Smooth muscle cell of the umbilical artery (primary cell): ENCODE measurements at places on chromosomes 3 and 15. TPM values are rescaled to one million over a fixed set of nuclear protein-coding genes. Genes with fewer than 3 reads are reported as not detected.

Gene KBTBD12
- total RNA-seq = not detected in 2 replicates

Gene AQP9
- total RNA-seq = not detected in 2 replicates

Gene FBXW12
- not detected in 2 replicates for total RNA-seq

Gene TAGLN3
- 1.8 and 10.6 TPM in 2 replicates for total RNA-seq

Gene ANKDD1A
- total RNA-seq = 2.7 and 4.8 TPM in 2 replicates

Gene FANCD2
- 3.0 and 12.1 TPM in 2 replicates for total RNA-seq

Gene ANKUB1
- not detected in 2 replicates for total RNA-seq

Gene THRB
- not detected in 2 replicates for total RNA-seq

Gene TGM5
- total RNA-seq = not detected in 2 replicates

Gene ARF4
- total RNA-seq = 347 and 367 TPM in 2 replicates

Gene ISG20
- total RNA-seq = 0.59 and 1.2 TPM in 2 replicates

Gene KCNAB1
- total RNA-seq = under 0.01 and 3.5 TPM in 2 replicates

Gene DPPA4
- not detected in 2 replicates for total RNA-seq

Gene RTP1
- not detected in 2 replicates for total RNA-seq

Gene KNL1
- total RNA-seq = 1.2 and 14.2 TPM in 2 replicates

Gene TMEM212
- not detected in 2 replicates for total RNA-seq

Gene CADPS
- 16.9 and 57.3 TPM in 2 replicates for total RNA-seq

Gene TXNRD3
- 7.1 and 11.6 TPM in 2 replicates for total RNA-seq

Gene PXK
- 21.8 and 37.4 TPM in 2 replicates for total RNA-seq

Gene UACA
- total RNA-seq = 192 and 238 TPM in 2 replicates

Gene KLHL6
- under 0.01 TPM in 2 replicates for total RNA-seq

Gene TRH
- not detected in 2 replicates for total RNA-seq

Gene STAC
- total RNA-seq = 0.30 and 0.88 TPM in 2 replicates

Gene NMNAT3
- 0.32 and 0.59 TPM in 2 replicates for total RNA-seq

Gene QTRT2
- 17.8 and 20.6 TPM in 2 replicates for total RNA-seq

Gene SOX2
- total RNA-seq = not detected in 2 replicates

Gene DPPA2
- not detected in 2 replicates for total RNA-seq

Gene B3GNT5
- total RNA-seq = 4.2 and 11.3 TPM in 2 replicates

Gene SNRPA1
- 10.4 and 21.1 TPM in 2 replicates for total RNA-seq

Gene TICRR
- 1.2 and 4.9 TPM in 2 replicates for total RNA-seq

Gene NRG4
- total RNA-seq = under 0.01 TPM in 1 of 2 replicates, not detected in the other

Gene MED12L
- 0.42 and 0.89 TPM in 2 replicates for total RNA-seq

Gene ST8SIA2
- not detected in 2 replicates for total RNA-seq

Gene SLC4A7
- 81.7 and 137 TPM in 2 replicates for total RNA-seq

Gene ZPLD1
- total RNA-seq = 0.42 and 0.59 TPM in 2 replicates

Gene TRPC1
- 31.5 and 35.5 TPM in 2 replicates for total RNA-seq

Gene CCNB2
- 4.5 and 18.1 TPM in 2 replicates for total RNA-seq

Gene DENND6A
- total RNA-seq = 11.9 and 14.9 TPM in 2 replicates

Gene GUCA1C
- total RNA-seq = not detected in 2 replicates

Gene AAGAB
- 55.8 and 70.5 TPM in 2 replicates for total RNA-seq

Gene C3orf20
- total RNA-seq = 0.05 TPM in 1 of 2 replicates, not detected in the other

Gene SLC9C1
- 0.30 and 0.37 TPM in 2 replicates for total RNA-seq

Gene CATSPER2
- total RNA-seq = 0.89 and 9.6 TPM in 2 replicates

Gene SLC6A1
- under 0.01 and 0.05 TPM in 2 replicates for total RNA-seq
